ENCODE measurements at places on chromosomes 7 and 10. TPM values are rescaled to one million over a fixed set of nuclear protein-coding genes. Genes with fewer than 3 reads are reported as not detected.

- H3K4me3 ChIP-seq = no peak overlapping the region
- peaks cover 16% of the 10 kb centered on the region for H3K36me3 ChIP-seq
These were observed 22.2 kb downstream of the TMEM120A start for GRCh38 chr7:75971961-75972763.

- H3K27ac ChIP-seq = no peak overlapping the region
- no peak overlapping the region for H3K4me3 ChIP-seq
These were observed 438.1 kb downstream of the SUGCT start for GRCh38 chr7:40572810-40573465.

- H3K36me3 ChIP-seq = peaks cover 6% of the 10 kb centered on the region
- DNase-seq = no peak
- peaks cover 11% of the 10 kb centered on the region for H3K4me1 ChIP-seq
- no peak overlapping the region for H3K4me3 ChIP-seq
These were observed 81.7 kb upstream of the EFCAB10 start for GRCh38 chr7:105662998-105663397.

- H3K36me3 ChIP-seq = no peaks in the 10 kb centered on the region
- no peak for DNase-seq
- H3K4me3 ChIP-seq = no peak overlapping the region
- no peaks in the 10 kb centered on the region for H3K4me1 ChIP-seq
- H3K27ac ChIP-seq = no peak overlapping the region
- H3K27me3 ChIP-seq = no peaks in the 10 kb centered on the region
These were observed 218.8 kb downstream of the AUTS2 start for GRCh38 chr7:69817121-69817520.

GRCh38 chr7:70619130-70619529 lies 512.8 kb upstream of the GALNT17 start:
- no peak overlapping the region for H3K4me3 ChIP-seq

DNA sequence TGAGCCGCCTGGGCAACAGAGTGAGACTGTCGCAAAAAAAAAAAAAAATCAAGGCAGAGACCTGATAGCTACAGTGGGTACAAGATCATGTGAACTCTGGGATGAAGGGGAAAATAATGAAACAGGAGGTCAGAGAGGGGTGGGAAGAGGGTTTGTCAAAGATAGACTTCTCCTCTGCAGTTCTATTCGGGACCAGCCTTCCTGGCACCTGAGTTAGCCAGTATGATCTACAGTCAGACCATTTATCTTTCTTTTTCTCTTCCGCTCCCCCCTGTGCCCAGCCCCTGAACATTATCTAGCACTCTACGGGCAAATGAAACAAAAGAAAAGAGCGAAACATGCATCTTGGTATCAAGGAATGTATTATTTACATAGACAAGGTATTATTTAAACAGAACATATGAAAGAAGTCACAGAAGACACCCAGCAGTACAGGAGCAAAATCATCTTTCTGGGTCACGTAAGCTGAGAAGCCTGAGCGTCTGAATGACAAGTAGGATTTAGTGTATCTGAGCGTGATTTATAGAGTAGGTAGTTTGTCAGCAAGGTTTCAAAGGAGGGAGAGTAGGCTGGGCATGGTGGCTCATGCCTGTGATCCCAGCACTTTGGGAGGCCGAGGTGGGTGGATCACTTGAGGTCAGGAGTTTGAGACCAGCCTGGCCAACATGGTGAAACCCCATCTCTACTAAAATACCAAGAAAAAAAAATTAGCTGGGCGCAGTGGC lies 109.0 kb downstream of the PRKCQ start:
- no peak overlapping the region for H3K4me3 ChIP-seq
- H3K27me3 ChIP-seq = peaks cover 75% of the 10 kb centered on the region
- no peak for DNase-seq

GRCh38 chr10:100485366-100485765 lies 22.6 kb downstream of the WNT8B start:
- no peaks in the 10 kb centered on the region for H3K4me1 ChIP-seq
- peaks cover 8% of the 10 kb centered on the region for H3K36me3 ChIP-seq
- H3K4me3 ChIP-seq = no peak overlapping the region
- peaks cover 27% of the 10 kb centered on the region for H3K27me3 ChIP-seq
- no peak for DNase-seq

GRCh38 chr7:84187087-84187805 lies 7.3 kb downstream of the SEMA3A start:
- no peaks in the 10 kb centered on the region for H3K36me3 ChIP-seq

GRCh38 chr10:132213917-132214316 lies 27.2 kb downstream of the DPYSL4 start:
- H3K27me3 ChIP-seq = no peaks in the 10 kb centered on the region
- H3K4me3 ChIP-seq = no peak overlapping the region
- H3K4me1 ChIP-seq = no peaks in the 10 kb centered on the region
- no peaks in the 10 kb centered on the region for H3K36me3 ChIP-seq

DNA sequence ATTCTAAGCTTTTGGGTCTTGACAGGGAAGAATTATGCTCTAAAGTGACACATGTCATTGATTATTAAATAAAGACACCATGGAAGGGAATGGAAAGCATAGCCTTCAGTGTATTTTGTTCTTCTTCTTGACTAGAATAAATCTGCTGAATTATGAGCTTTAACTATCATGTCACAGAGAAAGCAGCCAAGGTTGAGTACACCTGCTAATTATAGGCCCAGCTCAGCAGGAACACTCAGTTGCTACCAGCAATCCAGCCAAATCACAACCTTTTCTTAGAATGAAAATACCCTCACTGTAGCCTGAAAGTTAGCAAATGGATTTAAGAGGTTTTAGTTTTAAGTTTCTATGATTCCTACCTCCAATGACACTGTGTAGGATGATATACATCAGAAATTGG lies 225.3 kb upstream of the RHOBTB1 start:
- no peak overlapping the region for H3K27ac ChIP-seq
- H3K4me3 ChIP-seq = no peak overlapping the region
- no peaks in the 10 kb centered on the region for H3K27me3 ChIP-seq
- no peak for DNase-seq

- H3K4me1 ChIP-seq = peaks cover 32% of the 10 kb centered on the region
- no peaks in the 10 kb centered on the region for H3K36me3 ChIP-seq
- DNase-seq = no peak
- no peak overlapping the region for H3K4me3 ChIP-seq
- H3K27ac ChIP-seq = no peak overlapping the region
These were observed 32.2 kb upstream of the MACC1 start for GRCh38 chr7:20249376-20249775.

GRCh38 chr7:156028521-156028920 lies 216.3 kb upstream of the SHH start:
- H3K4me3 ChIP-seq = no peak overlapping the region
- DNase-seq = no peak
- H3K27ac ChIP-seq = no peak overlapping the region
- no peaks in the 10 kb centered on the region for H3K36me3 ChIP-seq
- no peaks in the 10 kb centered on the region for H3K27me3 ChIP-seq

DNA sequence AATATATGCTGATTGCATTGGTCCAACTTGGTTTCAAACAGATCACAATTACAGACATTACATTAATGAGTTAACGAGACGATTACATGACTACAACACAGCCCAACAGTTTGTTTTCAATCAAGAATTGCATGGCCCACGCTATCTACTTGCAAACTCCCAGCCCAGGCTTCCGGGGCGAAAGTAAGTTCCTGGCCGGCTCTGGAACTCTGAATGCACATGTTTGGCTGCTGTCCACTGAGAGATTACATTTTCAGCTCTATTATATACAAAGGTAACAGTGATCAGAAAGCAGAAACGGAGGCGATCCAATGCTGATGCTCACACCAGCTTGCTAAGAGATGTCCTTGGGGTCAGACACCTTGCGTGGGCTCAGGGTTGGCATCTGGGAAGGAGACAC lies 206.3 kb downstream of the FANK1 start:
- H3K27me3 ChIP-seq = peaks cover 9% of the 10 kb centered on the region
- H3K36me3 ChIP-seq = no peaks in the 10 kb centered on the region
- no peaks in the 10 kb centered on the region for H3K4me1 ChIP-seq

- H3K36me3 ChIP-seq = no peaks in the 10 kb centered on the region
- no peaks in the 10 kb centered on the region for H3K27me3 ChIP-seq
- no peak for DNase-seq
These were observed 64.6 kb downstream of the TFEC start for GRCh38 chr7:115965796-115966475.

DNA sequence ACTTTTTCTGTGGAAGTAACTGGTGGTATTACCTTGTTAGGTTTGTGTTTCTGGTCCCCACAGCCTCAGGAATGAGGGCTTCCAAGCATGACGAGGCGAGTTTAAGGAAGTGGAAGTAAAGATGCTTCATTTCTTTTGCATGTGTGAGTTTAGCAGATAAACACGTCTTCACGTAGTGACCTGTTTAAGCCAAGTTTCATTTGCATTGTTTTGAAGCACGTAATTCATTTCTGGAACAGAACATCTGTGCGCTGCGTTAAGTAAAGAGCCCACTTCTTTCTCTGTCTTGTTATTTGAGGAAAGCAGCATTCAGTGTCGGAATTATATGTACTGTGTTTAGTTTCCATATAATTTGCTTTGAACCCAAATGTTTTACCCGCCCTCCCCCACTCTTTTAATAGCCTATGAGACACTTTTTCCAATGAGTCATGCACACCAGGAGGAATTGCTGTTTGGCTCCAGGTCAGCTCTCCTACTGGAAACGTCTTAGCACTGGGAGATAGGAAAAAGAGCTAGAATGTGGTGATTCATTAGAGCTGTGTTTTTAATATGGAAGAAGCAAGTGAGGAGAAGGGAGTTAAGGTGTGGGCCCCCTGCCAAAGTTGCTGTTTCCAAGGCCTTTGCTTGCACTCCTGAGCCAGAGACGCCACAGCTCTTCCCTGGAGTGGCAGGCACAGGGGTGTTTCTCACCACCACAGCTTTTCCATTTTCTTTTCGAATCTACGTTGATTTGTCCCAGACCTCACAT lies 36.7 kb downstream of the BTBD16 start:
- H3K4me1 ChIP-seq = peaks cover 38% of the 10 kb centered on the region
- peak overlapping the region; percentile 39 for H3K4me3 ChIP-seq
- peaks cover 14% of the 10 kb centered on the region for H3K36me3 ChIP-seq

DNA sequence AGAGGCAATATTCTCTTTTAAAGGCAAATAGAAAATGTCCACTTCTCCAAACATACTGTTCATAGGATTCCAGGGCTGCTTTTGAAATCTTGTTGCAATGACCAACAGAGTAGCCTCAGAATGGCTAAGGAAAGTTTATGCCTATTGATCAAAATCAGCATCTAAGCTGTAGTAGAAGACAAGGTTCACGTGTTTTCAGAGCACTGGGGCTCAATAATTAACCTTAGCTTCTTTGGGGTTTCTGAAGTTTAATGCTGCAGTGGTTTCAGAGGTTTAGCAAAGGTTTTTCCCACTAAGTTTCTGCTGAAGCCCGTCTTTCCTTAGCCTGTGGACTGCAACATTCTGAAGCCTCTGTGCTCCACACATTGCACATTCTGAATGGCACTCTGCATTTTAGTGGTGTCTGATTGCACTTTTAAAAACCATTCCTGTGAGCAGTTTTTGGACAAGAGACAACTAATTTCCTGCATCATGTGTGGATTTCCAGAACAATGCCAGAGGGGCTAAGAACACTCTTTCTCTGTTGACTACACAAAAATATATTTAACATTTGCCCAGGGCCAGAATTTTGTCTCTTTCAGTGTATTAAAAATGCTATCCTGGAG lies 342.5 kb downstream of the PTEN start:
- DNase-seq = no peak
- no peak overlapping the region for H3K27ac ChIP-seq
- H3K4me1 ChIP-seq = no peaks in the 10 kb centered on the region
- no peaks in the 10 kb centered on the region for H3K36me3 ChIP-seq
- H3K27me3 ChIP-seq = no peaks in the 10 kb centered on the region
- H3K4me3 ChIP-seq = no peak overlapping the region

GRCh38 chr7:110388457-110388856 lies 702.5 kb upstream of the LRRN3 start:
- peak overlapping the region; percentile 40 for H3K27ac ChIP-seq
- DNase-seq = no peak
- H3K4me3 ChIP-seq = no peak overlapping the region
- no peaks in the 10 kb centered on the region for H3K36me3 ChIP-seq
- H3K27me3 ChIP-seq = no peaks in the 10 kb centered on the region

- H3K4me3 ChIP-seq = no peak overlapping the region
- H3K36me3 ChIP-seq = no peaks in the 10 kb centered on the region
- no peak for DNase-seq
- H3K27ac ChIP-seq = no peak overlapping the region
- no peaks in the 10 kb centered on the region for H3K27me3 ChIP-seq
These were observed 225.3 kb upstream of the POT1 start for GRCh38 chr7:125154930-125155329.

- DNase-seq = no peak
- no peaks in the 10 kb centered on the region for H3K36me3 ChIP-seq
- H3K27ac ChIP-seq = no peak overlapping the region
- H3K27me3 ChIP-seq = peaks cover 22% of the 10 kb centered on the region
- no peak overlapping the region for H3K4me3 ChIP-seq
These were observed 15.6 kb upstream of the PPIF start for GRCh38 chr10:79331709-79332108.

DNA sequence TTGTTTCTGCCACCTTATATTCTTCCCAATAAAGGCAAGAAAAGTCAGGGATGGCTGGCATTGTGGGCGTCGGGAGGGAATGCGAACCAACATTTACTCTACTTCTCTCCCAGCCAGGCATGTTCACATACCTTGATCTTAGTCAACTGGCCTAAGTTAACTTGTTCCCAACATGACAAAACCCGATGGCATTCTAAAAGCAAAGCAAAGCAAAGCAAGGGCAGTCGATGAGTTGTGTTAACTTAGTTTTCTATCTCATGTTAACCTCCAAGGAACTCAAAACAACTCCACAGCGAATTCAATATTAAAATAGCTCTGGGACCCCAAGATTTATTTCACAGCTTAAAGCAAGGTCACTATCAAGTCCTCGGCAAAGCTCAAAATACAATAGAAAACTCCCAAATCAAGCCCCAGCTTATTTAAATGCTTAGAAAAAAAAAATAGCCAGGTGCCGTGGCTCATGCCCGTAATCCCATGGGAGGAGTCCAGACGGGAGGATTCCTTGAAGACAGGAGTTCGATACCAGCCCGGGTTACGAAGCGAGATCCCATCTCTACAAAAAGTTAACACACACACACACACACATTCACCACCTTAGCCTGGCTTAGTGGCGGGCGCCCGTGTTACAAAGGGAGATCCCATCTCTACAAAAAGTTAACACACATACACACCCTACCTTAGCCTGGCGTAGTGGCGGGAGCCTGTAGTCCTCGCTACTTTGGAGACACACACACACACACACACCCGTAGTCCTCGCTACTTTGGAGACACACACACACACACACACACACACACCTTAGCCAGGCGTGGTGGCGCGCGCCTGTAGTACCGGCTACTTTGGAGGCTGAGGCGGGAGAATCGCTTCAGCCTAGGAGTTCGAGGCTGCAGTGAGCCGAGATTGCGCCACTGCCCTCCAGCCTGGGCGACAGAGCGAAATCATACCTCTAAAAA lies 901 bp upstream of the CCNY start:
- H3K27ac ChIP-seq = peak overlapping the region; percentile 91
- H3K27me3 ChIP-seq = no peaks in the 10 kb centered on the region
- H3K4me1 ChIP-seq = peaks cover 39% of the 10 kb centered on the region
- H3K36me3 ChIP-seq = peaks cover 43% of the 10 kb centered on the region

HPSE2 gene
- not detected for total RNA-seq

UCN3 gene
- not detected for total RNA-seq

PODXL gene
- total RNA-seq = 15.5 TPM

SNCG gene
- 7.2 TPM for total RNA-seq

CACNB2 gene
- total RNA-seq = not detected

PARP12 gene
- total RNA-seq = 66.6 TPM

FGF8 gene
- not detected for total RNA-seq

SNX8 gene
- total RNA-seq = 57.0 TPM

PRKG1 gene
- total RNA-seq = 0.21 TPM

SEC23IP gene
- 42.1 TPM for total RNA-seq

UCMA gene
- total RNA-seq = not detected

SMKR1 gene
- 0.49 TPM for total RNA-seq
